ENCODE measurements at places on chromosomes 11 and 22.

- DNase-seq, result peak; percentile 38
These were observed 7.5 kb upstream of the C11orf97 start for GRCh38 chr11:94504689-94505293.

DNA sequence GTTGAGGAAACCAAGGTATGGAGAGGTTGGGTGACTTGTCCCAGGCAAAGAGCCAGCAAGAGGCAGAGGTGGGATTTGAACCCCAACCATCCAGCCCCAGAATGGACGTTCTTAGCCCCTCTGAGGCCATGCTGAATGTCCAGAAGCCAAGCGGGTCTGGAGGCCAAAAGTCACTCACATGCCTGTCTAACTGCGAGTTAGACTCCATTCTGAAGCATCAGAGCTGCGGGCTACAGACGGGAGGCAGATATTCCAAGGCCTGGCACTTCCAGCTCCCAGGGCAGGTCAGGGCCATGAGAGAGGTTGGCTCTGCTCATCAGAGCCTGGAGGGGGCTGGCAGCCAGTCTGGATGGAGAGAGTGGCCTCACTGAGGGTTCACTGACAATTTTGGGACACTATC, 616.5 kb downstream of the BRD1 start:
- no peak for DNase-seq

DNA sequence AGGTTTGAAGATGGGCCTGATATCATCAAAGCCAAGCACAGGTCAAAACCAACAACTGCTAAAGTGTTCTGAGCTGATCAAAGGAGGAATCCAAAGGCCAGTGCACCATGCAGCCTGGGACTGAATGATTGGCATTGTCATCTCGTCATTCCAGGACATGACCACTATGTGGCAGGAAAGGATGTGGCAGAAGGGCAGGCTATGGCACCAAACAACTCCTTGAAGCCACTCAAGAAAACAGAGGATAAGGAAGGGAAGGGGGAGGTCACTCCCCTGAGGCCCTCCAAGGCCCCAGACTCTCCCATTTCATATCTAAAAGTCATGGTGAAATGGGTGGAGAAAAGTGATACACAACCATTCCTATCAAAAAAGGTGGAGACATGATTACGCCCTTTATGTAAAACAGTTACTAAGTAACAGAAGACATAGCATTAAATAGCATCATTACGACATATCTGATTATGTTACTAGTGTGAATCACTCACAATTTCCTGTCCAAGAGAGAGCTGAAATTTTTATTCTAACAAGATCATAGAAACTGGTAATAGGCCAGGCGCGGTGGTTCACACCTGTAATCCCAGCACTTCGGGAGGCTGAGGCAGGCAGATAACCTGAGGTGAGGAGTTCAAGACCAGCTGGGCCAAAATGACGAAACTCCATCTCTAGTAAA, 49.3 kb downstream of the AHNAK start:
- peak; percentile 79 for DNase-seq

- DNase-seq, result no peak
These were observed 38.5 kb downstream of the SBF2 start for GRCh38 chr11:10255388-10256125.

DNA sequence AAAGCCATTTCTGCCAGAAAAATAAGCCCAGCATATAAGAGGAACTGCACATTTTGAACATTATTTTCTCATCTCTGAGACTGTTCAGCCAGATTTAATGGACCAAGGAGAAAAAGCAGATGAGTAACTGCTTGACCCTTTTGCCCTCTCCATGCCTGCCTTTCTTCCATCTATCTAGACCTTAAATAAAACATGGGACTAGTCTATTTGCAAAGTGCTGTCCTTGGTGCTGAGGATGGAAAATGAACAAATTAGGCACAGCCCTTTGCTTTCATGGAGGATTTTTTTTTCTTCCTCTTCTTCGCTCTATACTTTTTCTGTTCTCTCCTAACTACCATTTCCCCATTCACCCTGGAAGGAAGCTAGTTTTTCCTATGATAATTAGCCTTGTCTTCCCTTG, 361.3 kb downstream of the GRM5 start:
- no peak for DNase-seq

DNA sequence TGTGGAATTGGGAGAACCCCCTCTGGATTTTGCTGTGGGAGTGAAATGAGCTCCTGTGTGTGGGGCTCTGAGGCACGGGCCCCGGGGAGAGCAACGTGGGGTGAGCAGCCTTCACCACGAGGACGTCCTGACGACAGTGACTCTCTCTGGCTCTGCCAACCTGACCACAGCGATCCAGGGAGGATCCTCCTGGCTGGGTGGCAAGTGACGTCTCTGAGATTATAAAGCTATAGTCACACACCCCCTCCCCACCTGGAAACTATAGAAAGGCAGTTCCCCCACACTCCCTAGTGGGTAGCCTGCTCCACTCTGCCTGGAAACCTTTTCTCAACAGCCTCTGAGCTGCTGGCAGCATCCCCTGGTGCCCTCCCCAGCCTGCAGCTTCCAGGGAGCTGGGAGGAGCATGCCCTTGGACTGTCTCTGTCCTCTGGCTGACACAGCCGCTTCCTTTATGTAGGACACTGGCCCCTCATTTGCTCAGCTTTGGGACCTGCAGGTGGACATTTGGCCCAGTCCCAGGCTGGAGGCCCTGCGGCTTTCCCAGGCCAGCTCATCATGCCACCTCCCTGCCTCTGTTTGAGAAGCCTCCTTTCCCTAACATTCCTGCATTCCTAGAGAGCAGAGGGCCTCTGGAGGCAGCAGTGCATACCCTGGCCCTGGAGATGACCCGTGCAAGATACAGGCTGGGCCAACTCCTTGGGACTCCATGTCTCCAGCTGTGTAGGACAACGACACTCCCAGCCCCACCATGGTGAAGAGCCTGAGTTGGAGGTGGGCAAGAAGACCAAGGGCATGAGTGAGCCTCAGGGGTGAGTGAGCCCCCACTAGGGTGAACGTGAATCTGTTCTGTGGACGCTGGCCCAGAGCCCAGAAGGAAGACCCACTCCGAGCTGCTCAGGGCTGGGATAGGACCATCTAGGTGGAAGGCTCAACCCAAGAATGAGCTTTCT, 314.0 kb downstream of the NTM start:
- DNase-seq, result no peak

- DNase-seq, result no peak
These were observed 24.3 kb downstream of the SLC25A18 start for GRCh38 chr22:17587629-17588028.

DNA sequence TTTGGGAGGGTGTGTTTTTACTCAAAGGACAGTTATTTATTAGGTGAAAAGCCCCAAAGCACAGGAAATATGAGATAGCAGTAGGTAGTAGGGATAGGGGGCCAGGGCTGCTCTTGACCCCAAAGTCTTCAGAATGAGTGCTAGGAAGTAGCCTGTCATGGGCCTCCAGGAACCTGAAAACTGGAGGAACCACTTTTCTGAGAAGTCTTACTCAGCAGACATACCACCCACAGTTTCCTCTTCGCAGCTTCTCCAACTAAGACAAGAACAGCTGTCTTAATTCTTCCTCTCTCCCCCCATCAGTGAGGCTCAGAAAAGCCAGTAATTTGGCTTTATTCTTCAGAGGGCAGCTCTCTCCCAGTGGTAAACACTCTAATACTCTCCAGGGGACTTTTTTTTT, 84.0 kb upstream of the CTSC start:
- DNase-seq, result peak; percentile 91

- DNase-seq, result no peak
These were observed 73.6 kb upstream of the TP53I11 start for GRCh38 chr11:45024316-45024715.

DNA sequence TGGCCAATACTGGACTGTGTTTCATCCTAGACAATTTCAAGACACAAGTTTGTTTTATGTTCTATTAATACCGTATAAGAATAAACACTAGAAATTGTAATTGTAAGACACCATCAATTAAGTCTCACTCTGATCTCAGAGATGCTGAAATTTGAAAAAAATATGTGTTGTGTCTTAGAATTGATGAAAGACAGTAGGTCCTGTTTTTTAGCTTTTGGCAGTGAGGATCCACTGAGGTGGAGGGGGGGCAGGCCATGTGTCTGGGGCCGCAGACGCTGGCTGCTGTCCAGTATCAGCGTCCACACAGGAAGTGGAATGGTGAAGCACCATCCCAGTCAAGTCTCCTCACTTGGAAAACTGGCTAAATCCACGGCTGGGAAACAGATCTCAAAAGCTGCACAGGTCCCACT, 22.5 kb upstream of the ALG8 start:
- no peak for DNase-seq

GRCh38 chr11:4072668-4073285, 21.8 kb upstream of the RRM1 start:
- peak; percentile 67 for DNase-seq

GRCh38 chr11:58965246-58965985, 26.1 kb downstream of the GLYATL1 start:
- DNase-seq, result no peak

GRCh38 chr22:16609548-16610261, 17.1 kb upstream of the CCT8L2 start:
- no peak for DNase-seq

GRCh38 chr11:33646168-33646567, 54.5 kb downstream of the C11orf91 start:
- DNase-seq, result no peak

DNA sequence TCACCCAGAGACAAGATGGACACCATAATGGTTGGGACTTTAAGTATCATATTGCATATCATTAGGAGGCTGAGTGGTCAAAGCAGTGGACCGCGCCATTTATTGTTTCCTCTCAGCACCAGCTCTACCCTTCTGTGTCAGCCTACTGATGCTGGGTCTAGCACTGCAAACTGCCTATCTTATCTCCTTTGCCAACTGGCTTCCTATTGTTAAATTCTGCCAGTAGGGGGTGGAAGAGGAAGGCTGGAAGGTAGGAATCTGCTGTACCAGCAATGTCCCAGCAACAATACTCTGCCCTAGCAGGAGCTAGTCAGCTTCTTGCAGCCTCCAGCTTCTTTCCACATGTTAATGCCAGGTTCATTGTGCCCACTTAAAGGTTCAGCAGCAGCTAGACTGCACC, 367.1 kb upstream of the PDGFD start:
- DNase-seq, result peak; percentile 58

DNA sequence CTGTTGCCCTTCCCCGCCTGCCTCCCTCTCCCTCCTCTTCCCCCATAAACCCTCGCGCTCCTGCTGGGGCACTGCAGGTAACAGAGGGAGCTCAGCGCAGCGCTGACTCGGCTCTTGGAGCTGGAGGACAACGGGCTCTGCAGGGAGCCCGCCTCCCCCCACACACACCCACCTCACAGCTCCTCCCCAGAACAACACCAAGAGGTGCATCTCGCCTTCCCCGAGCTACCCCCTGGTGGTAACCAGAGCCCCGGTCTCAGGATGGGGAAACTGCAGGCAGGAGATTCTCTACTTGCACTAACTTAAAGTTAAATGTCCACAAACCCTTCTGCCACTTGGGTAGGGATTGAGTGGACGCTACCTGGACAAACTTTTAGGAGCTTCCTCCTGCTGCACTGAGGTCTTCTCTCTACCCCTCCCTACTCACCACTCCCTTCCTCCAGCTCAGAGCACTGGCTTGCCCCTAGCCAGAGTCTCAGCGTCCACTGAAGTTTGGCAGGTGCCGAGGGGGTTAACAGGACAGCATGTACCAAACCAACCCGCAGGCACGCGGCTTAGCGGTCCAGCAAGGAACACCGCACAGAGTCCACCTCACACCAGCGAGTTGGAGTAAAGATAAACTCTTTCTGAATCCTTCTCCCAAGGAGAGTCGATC, 4.0 kb upstream of the SCN4B start:
- no peak for DNase-seq

- DNase-seq, result no peak
These were observed 5.9 kb upstream of the ARL14EP start for GRCh38 chr11:30317030-30317429.
